ENCODE measurements at places on chromosomes 6 and 20.

DNA sequence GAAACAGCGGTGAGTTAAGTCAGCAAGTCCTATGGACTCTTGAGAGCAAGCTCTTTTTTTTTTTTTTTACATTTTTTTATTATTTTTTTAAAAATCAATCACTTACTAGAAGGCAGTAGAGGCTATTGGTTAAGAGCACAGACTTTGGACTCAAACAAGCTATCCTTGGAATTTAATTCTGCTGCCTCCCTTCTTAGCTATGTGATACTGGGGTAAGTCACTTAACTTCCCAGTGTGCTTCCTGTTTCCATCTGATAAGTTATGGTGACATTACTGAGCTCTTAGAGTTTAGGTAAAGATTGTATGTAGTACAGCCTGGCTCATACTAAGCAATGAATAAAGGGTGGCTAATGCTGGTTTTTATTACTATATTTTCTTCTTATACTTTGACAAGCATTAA lies 770.5 kb upstream of the FLRT3 start:
- DNase-seq, result no peak

DNA sequence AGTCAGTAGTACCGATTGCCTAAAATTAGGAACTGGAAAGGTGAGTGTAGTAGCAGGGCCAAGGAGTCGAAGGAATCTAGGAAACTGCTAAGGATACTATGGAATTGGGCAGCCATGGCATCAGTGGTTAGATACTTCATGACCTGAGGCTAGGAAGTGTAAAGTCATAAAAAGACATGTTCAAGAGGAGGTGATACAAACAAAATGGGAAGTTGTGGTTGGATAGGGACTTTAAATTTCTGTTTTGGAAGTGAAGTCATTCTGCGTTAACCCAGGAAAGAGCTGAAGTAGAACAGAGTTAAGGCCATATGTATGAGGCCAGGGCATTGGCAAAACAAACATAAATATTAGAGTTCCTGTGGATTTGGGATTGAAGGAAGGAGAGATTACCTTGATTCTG lies 88.6 kb upstream of the TMEM181 start:
- DNase-seq, result no peak

DNA sequence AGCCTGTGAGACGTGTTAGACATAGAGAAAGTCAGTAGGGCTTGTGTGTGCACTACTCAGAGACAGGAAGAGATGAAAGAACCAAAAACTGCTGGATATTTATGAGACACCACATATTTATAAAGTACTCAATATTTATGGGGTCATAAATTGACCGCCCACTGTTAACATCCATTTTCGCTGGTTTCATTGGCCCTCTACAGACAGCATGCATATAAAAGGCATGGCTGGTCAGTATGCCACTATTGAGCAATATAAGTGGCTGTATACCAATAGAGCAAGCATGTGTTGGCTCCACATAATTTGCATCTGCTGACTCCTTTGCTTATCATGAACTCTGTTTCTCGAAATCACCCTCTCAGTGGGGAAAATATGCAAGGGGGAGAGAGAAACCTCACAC lies 110.3 kb upstream of the BTN3A2 start:
- DNase-seq, result no peak

DNA sequence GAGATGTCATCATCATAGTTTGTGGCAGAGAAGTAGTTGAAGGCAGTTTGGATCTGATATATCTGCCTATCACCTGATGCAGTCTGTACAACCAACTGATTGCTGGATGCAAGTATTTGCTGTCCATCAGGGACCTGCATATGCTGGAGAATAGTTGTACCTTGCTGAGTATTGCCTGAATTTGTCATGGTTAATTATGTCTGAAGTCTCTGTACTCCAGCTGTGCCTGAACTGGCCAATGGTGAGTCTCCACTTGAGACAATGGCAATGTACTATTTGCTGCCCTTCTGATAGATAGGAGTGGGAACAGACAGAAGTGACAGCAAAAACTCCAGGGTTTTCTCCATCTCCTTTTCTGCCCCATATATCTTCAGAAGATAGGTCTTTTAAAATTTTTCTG lies 531.5 kb downstream of the EPHA7 start:
- DNase-seq, result no peak

DNA sequence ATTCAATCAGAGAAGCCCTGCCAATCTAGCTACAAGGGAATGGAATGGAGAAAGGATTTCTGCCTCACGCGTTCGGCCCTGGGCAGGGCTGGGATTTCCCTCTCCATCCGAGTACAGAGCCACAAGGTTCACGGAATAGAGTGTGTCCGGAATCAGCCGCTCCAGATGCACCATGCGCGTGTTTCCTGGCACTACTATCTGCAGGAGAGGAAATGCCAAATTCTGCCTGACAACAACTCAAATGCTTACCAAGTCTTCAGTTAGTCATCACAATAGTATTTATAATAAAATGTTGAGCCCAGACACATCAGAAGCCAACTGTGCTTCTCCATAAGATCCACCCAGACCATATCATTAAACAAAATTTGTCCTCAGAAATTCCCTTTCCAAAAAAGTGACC lies 75.1 kb downstream of the COL12A1 start:
- DNase-seq, result no peak

DNA sequence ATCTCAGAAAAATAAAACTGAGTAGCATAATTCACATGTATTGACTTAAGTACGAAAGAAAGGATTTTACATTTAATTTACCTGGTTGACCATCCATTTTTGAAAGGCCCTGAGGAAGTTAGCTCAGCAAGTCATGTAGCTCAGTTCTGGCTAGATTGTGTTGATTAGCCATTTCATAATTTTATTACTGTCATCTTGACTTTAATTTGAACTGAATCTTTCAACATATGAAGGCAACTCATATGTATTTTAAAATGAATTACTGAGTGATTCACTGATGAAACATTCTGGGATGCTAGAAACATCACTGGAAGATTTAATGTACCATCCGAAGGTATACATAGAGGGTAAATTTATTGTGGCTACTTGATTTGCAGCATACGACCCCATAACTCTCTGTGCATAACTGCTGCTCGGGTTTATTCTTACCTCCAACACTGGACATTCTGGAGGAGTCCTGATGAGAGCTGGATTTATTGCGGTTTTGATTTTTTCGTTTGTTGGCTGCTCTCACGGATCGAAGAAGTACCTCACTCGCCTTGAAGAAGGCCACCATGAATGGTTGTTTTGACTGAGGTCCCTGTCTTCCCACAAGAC lies 101.7 kb downstream of the BMP5 start:
- no peak for DNase-seq

- no peak for DNase-seq
Measured at GRCh38 chr20:32395066-32395465, 36.9 kb downstream of the ASXL1 start.

- DNase-seq, result no peak
Measured at GRCh38 chr20:3224681-3225421, 14.1 kb downstream of the SLC4A11 start.

All from GM18507 (cell line).